ENCODE measurements at places on chromosomes 6 and 20.

DNA sequence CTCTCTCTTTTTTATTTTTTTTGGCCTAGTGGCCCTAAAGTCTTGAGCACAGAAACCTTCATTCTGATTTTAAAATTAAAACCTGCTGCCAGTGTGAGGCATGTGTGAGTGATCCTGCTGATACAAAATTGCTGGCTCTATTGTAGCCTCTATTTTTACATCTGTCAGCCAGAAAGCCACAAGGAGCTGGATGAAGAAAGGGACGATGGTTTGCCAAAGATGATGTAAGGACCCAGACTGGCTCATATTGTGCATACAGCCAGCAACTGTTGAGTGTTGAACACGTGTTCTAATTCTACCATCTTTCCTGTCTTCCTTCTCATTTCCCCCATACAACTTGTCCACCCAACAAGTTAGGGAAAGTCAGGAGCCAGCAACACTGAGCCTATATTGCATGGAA, 40.8 kb upstream of the ATXN1 start:
- DNase-seq, result no peak

DNA sequence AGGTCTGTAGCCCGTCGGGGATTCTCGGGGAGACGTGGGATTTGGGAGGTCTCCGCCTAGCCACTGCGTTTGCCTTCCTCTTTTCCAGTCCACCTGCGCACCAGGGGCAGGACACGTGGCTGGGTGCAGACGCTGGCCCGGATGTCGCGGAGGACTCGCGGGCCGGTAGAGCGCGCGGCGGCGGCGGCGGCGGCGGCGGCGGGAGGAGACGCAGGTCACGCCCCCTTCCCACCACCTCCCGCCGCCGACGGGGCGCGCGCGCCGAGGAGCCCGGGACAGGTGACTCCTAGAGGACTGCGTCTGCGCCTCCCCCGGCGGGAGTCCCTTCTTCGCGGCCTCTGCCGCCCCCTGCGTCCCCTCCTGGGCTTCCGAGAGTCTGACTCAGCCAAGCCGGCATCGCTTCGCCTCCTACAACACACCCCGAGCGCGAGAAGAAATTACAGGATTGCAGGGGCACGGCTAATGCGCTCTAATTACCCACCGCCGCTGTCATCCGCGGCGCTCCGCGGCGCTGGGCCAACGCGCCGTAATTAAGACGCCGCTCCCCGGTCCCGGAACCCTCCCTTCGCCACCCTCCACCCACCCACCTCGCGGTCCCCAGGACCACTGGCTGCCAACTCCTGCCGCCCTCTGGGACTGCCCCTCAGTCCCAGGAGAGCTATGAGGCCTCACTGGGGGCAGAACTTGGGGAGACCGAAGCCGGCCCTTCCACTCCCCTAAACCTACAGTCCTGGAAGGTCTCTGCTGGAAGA, 124.5 kb downstream of the MRPL14 start:
- DNase-seq, result peak; percentile 60

DNA sequence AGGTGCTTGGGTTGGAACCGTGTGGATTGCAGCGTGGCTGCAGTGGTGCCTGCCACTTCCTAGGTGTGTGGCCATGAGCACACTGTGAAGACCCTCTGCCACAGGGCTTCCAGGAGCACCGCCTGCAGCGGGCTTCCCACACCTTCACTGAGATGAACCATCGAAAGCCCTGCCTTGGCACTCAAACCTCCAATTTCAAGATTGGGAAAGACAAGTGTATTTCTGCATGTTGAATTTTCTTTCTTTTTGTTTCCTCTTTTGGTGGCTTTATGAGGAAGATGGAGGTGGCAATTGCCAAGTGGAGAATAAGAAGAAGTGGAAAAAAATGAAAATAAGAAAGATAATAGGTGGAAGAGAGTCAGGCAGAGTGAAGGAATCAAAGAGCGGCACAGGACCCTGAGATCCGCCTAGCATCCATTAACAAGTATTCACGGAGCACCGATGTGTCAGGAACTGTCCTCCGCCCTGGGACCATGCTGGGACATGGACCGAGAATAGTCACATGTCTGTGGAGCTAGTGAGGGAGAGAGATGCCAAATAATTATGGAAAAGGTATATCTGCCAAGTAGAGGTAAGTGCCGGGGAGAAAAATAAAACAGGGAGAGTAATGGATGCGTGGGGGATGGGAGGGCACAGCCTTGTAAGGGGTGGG, 159.9 kb downstream of the BCAS1 start:
- no peak for DNase-seq

DNA sequence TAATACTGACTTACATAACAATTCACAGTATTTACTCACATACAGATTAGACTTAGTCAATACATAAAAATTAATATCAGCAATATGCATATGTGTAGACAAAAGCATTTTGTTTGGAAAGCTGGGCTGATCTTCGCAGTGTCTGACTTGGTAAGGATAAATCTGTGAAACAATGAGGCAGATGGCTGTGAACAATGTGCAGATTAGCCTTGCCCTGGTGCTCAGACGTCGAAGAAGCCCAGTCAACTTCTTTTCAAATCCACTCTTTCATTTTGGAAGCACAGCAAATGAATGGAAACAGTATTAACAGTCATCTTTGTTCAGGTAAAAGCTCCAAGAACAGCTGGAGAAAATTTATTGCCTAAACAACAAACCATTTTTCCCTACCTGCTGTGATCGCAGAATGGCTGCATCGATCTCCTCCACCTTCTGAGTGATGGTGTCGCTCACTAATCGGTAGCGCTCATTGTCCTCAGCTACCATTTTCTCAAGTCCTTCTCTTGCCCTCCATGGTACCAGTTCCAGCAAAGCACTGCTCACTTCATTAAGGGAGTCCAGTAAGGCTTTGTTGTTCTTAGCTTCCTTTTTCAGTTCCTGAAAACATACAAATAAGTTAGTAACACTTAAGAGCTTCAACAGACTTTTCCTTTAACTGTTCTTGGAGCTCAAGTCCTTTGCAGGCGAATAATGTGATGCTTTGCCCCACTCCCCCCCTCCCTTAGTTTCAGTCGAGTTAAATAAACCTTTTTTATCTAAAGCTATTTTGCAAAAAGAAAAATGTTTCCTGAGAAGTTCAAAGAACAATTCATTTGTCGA, 116.5 kb downstream of the DST start:
- DNase-seq, result no peak

DNA sequence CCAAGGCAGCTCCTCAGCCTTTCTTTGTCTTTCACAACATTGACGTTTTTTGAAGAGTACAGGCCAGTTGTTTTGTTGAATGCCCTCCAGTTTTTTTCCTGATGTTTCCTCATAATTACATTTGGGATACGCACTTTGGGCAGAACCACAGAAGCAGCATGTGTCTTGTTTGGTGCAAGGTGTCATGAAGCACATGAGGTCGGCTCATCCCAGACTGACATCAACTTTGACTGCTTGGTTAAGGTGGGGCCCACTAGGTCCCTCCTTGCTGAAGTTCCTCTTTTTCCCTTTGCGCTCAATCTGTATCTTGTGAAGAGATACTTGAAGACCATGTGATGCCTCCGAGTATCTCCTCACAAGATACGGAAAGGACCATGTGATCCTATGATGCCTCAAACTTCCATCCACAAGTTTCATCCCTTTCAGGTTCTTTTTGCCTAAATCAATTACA, 10.5 kb downstream of the SNAI1 start:
- no peak for DNase-seq

DNA sequence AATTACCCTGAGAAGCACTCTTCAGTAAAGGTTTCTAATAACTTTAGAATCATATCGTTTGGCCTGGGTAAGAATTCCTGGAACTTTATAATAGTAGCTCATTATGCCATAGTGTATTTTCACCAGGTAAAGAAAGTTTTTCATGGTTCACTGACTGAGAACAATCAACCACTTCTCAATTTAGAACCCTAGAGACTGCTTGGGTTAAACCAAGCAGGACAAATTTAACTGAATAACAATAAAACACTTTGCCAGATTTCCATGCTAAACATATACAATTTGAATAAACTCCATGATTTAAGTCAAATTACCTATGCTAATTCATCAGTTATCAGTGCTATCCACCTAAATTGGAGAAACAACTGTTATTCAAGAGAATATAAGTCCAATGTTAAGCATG, 99.4 kb downstream of the PLG start:
- no peak for DNase-seq

DNA sequence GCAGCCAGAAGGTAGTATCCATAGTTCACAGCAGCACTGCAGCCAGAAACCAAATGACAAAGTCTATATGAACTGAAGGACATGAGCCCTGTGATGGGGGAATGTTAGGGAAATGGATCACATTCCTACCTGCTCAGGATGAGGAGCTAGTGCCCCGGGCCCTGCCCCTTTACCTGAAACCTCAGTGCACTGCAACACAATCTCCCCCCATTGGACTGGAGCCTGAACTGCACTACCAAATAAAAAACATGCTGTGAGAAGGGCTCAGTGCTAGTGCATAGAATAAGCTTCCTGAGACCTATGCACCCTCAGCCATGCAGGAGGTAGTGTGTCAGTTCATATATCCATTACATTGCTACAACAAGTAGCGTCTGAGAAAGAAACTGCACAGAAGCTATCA, 477.8 kb downstream of the HACE1 start:
- no peak for DNase-seq

DNA sequence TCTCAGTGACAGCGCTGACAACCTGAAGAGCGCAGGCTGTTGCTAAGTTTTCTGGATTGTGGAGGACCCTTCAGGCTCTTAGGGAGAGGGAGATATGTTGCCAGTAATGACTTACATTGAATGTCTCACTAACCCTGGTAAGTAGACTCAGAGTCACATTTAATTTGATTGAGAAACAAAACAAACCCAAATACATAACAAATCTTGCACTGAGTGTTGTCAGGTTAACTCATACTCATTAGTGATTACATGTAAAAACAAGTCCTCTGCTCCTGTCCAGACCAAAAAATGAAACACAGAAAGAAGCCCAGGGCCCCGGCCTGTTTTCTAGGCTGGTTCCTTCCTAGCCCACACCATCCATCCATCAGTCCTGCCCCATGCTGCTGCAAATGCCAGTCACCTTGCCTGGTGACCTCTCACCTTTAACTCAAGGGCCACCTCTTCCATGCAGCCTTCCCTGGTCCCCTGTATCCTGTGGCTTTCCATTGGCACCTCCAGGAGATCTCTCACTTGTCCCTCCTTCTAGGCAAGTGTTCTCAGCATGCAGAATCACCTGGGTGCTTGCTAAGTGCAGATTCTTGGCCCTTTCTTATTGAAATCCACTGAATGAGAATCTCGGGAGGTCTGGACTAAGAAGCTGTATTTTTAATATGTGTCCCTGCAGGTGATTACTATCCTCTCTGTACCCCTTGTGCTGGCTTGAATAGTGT, 34.7 kb upstream of the ERVFRD-1 start:
- DNase-seq, result no peak

GRCh38 chr20:37890643-37891042, 12.3 kb upstream of the VSTM2L start:
- no peak for DNase-seq

GRCh38 chr6:148379481-148379880, 36.8 kb downstream of the SASH1 start:
- no peak for DNase-seq

GRCh38 chr6:90268178-90268577, 28.5 kb downstream of the BACH2 start:
- no peak for DNase-seq

- DNase-seq, result no peak
Measured at GRCh38 chr6:41922154-41922553, 855 bp downstream of the BYSL start.

DNA sequence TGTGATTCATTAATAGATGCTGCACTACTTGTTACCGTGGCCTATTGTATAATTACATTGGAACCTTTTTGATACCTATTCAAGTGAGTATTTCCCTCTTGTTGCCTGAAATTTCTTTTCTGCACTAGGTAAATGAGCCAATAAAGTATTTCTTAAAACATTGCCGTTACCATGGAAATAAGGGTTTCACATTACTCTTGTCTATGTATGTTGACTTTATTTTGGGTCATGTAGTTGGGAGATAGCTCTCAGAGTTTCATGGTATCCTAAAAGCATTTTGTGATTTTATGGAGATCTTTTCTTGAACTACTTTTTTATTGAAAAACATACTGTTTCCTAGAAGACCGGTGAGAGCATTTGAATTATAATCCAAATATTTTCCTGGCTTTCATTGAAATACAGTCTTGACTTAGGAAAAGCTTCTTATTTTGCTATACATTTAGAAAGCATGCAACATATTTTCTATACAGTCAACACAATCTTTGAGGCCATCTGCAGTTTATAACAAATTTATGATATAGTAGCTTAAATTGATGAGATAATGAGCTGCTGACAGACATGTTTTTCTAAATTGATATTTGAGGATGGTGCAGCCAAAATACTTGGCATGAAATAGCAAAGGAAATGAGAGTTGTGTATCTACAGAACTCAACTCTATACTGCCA, 650.4 kb downstream of the RFPL4B start:
- DNase-seq, result no peak

GRCh38 chr6:109036574-109037294, 57.9 kb downstream of the SESN1 start:
- no peak for DNase-seq

GRCh38 chr6:20791944-20792343, 257.7 kb downstream of the CDKAL1 start:
- DNase-seq, result no peak

DNA sequence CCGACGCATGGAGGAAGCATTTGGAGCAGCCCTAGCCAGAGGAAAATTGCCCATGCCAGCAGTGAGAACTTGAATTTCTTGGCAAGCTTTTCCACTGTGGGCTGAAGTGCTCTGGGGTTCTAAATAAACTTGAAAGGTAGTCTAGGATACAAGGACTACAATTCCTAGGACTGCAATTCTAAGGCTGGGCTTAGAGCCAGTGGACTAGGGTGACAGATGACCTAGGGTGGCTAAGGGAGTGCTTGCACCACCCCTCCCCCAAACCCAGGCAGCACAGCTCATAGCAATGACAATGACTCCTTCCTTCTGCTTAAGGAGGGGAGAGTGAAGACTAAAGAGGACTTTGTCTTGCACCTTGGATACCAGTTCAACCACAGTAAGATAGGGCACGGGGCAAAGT, 122.3 kb downstream of the THBS2 start:
- peak; percentile 18 for DNase-seq

DNA sequence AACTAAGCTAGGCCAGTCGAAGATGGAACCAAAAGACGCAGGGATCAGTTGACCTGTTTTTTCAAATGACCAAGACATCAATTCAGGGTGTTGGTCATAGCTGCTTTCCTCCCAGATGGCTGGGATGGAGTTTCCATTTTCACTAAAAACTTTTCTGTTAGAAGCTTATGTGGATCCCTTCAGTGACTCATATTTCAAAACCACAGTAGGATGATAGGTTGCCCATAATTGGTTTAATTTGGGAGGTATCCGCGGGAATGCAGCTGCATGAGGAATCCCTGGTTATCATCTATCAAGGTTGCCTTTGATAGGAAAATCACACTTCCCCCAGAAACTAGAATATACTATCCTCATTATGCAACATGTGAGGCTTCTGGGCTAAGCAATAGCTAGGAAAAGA, 150.9 kb upstream of the MLIP start:
- no peak for DNase-seq

DNA sequence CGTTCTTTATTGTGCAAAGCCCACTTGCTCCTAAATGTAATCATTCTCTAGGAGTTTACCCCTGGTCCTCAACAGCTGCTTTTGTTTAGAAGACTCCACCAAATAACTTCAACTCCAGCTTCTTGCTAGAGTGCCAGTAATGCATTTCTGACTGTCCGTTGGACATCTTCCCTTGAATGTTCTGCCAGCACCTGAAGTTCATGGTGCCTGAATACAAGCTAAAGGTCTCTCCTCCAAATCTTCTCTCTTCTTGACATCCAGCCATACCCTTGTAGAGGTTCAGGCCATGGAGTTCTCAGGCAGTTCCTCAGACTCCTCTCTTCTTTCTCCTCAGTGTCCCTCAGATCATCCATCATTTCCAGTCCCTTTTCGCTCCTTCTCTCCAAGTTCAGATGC, 21.7 kb downstream of the PHACTR2 start:
- no peak for DNase-seq

GRCh38 chr20:41276317-41276751, 41.2 kb downstream of the ZHX3 start:
- DNase-seq, result peak; percentile 60
